ENCODE measurements at places on chromosomes 12 and 14.

DNA sequence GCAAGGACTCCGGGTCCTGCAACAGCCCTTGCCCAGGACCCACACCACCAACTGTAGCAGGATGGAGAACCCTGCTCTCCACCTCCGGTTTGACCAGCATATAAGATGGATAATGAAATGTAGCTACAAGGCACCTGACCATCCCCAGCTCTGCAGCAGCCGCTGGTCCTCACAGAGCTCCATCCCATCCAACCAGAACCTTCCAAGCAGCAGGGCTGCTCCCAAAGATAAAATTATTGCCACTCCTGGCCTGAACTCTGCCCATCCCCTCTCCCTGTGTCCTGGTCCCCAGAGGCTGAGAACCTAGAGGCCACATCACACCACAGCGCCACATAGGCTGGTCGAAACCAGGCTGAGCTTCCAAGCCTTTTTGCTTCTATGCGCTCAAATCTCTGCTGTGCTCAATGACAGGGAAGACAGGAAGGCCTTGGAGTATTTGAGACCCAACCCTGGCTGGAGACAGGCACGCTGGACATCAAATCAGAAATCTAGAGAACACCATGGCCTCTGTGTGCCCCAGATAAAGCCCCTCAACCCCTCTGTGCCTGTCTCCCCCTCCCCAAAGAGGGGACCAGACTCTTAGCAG lies 4.2 kb downstream of the CDK2AP1 start:
- DNase-seq, result no peak

DNA sequence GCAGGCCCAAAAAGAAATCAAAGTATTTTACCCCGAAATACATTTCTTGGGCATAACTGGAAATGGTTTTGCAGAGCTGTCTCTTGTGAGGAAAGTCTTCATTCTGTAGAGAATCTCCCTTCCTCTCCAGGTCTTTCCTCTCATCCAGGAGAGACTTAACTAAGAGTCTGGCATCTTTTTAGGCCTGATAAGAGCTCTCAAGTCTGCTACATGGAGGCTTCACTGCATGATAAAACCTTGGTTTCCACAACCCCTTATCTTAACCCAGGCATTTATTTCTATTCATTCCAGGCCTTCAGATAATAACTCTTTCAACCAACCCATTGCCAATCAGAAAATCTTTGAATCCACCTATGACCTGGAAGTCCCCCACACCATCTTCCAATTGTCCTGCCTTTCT lies 41.1 kb upstream of the LRRK2 start:
- no peak for DNase-seq

DNA sequence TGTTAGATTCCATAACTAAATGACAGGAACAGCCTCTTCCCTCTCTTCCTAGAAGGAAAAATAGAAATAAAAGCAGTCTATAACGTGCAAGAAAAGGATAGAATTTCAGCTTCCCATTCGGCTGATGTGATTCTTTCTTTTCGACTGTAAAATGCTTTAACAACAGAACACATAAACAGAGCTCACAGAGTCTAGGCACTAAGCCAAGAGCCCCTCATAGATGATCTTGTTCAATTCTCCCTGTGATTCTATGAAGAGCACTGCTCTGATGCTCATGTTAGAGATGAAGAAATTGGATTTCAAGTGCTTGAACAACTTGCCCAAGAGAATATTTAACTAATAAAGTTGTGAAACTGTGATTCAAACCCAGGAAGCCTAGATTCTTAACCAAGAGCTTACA lies 232.7 kb downstream of the RPAP3 start:
- no peak for DNase-seq

- no peak for DNase-seq
Measured at GRCh38 chr12:86774841-86775388, 518.7 kb upstream of the MGAT4C start.

DNA sequence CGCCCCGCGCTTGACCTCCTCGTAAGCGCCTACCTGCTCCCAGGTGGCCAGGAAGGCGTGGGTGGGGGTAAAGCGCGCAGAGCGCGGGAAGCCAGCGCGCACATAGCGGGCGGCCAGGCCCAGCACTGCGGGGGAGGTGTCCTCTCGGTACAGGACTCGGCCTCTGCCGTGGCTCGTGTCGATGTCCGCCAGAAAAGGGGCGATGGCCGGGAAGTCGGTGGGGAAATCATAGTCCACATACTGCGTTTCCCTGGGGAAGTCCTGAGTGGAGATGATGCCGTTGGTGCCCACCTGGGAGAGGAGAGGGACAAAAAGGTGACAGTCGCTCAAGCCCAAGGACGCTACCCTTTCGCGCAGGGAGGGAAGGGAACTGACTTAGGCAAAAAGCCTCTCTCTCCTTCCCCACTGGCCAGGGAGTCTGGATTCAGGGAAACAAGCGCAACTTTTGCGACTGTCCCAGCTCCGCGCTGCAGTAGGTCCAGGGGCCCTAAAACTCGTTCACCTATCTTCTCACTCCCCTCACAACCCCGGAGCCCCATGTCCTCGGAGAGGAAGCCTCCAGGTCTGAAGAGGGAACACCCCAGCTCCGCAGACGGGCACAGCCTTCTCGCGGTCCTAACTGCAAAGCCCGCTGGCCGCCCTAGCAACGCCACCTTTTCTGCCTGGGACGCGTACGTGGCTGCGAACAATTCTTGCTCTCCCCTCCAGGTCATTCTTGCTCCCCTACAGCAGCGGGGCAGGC lies 815 bp downstream of the NID2 start:
- DNase-seq, result no peak

DNA sequence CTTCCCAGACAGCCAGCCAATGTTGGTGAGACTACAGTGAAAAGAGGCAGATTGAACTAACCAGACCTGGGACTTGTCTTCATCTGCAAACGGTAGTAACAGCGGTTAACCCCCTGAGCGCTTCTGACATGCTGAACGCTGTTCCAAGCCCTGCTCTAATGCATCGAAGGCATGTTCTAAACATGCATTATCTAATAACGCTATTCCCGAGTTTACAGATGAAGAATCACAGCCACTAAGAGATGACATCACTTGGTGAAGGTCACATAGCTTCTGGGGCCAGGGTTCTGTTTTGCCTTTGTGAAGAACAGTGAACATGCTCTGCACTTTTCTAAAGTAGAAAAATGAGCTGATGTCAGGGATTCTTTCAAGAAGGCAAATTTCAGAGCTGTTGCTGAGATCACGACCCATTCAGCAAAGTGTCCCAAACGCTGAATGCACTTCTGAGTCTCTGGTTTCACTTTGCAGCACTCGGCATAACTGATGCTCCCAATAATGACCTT lies 56.0 kb downstream of the FOS start:
- no peak for DNase-seq

DNA sequence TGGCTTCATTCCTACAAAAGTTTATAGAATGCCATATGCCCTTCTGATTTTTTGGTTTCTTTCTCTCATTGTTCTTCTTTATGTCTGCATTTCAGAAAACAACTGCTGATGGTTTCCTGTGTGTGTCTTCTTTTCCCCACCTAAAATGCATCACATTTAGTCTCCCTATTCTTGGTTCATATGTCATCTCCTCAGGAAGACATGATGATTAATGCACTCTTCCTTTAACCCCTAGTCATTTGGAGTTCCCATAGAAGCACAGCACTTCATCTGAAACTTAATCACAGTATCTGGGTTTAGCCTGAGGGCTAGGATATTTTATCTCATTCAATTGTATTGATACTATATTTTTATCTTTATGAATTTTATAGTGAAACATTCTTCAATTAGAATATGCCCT lies 21.5 kb downstream of the GNPNAT1 start:
- DNase-seq, result no peak

DNA sequence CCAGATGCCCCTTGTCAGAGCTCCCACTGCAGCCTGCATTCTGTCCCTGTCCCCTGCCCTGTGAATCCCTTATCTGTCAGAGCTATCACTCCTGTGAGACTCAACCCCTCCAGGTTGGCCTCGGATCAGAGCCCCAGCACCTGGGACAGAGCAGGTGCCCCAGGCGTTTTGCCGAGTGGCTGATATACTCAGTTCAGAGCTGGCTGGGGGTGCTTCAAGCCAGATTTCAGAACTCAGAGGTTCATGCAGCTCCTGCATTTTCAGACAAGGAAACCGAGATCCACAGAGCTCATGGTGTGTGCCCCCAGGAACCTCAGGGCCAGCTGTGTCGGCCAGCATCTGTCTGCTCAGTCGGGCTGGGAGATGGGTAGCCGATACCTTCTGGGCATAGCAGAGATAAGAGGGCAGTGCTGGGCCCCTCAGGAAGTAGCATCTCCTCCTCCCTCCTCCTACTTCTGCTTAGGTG lies 228.0 kb upstream of the RTL1 start:
- DNase-seq, result no peak

DNA sequence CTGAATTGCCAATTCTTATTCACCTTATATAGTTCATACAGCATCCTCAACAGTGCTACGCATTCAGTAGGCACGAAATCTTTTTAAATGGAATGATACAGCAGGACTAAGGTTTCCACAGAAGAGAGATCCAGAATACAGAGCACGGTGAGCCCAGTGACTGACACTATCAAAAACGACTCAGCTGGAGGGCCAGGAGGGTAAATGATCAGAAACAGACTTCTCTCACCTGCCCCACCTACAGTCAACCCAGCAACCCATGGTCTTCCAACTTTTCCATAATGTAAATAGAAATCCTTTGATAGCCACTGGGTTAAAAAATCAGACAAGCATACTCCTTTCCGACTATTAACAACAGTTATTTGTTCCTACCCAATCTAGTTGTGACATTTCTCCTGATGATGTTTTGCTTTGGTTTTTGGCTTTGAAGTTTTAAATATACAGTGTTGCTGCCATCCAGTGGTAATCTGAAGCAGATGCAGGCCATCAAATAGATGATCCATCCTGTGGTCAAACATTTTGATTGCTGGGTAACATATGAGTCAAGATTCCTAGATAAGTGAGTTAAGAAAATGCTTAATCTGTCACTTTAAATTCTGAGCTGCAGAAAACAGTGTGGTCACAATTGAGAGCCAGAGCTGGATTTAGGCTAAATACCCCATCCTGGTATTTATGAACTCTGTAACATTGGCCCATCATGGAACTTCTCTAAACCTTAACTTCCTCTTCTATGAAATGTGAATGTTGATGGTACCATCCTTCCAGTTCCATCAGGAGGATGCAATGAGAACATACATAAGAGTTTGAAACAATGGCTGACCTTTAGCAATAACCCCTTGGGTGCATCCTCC lies 42.0 kb downstream of the GPHB5 start:
- DNase-seq, result peak; percentile 13

GRCh38 chr14:32457213-32457920 lies 128.3 kb downstream of the AKAP6 start:
- no peak for DNase-seq
